ENCODE measurements at places on chromosomes 4 and X.
A peak's percentile ranks its signal among the peaks of the same experiment; 100 is the strongest.

DNA sequence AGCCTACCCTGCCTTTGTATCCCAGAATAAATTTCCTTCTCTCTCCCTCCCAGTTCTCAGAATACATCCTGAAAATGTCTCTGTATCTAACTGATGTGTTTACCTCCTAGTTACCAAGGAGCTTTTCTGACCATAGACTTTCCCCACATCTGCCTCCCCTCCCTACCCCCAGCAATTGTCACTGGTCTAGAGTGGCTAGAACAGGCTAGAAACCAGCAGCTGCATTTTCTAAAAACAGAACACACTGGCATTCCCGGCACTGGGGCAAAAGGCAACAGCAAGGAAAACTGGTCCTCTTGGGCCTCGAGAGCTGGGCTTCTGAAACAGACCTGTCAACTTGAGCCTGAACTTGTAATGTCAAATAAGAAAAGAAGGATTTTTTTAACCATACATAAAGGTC, 16.4 kb downstream of the TASL start:
- no peak for DNase-seq

- DNase-seq: no peak
Observed at GRCh38 chr4:54093324-54094240, 6.4 kb upstream of the GSX2 start.

GRCh38 chr4:71978210-71978835, 53.5 kb upstream of the NPFFR2 start:
- DNase-seq: no peak

DNA sequence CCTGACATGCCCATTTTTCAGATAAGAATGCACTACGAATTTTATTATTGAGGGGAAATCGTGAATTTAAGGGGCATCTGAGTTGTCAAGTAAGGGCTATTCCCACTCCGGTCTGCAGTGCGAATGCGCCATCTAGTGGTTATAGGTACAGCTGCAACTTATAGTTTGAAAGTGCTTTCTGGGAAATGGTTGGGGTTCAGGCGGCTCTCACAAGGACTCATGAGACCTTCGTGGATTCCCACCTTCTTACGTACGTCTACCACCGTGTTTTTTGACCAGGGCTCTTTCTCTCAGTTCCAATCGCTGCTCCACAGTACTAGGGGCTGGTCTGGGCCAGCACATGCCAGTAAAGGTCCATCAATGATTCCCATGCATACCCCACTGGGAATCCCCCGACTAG, 12.3 kb downstream of the MSL3 start:
- peak; percentile 76 for DNase-seq

GRCh38 chr4:140806163-140806562, 50.0 kb upstream of the TBC1D9 start:
- no peak for DNase-seq

GRCh38 chr4:3657902-3658529, 108.2 kb upstream of the ADRA2C start:
- DNase-seq: no peak

GRCh38 chrX:113868177-113868576, 715.7 kb upstream of the HTR2C start:
- peak; percentile 87 for DNase-seq

DNA sequence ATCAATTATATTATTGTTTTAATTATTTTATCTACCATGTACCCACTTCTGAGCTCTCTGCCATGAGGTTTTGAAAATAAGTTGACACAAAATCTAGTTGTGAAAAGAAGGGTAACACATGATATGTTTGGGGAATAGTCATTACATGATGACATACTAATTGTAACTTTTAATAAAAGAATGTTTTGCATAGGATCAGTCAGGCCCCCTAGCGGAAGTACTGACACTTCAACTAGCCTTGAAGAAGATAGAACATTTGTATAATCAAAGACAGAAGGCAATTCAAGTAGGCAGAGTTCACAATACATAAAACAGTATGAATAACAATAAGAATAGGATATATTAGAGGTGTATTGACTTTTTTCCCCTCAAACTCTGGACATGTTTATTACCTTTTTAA, 1191.0 kb upstream of the AGA start:
- no peak for DNase-seq

DNA sequence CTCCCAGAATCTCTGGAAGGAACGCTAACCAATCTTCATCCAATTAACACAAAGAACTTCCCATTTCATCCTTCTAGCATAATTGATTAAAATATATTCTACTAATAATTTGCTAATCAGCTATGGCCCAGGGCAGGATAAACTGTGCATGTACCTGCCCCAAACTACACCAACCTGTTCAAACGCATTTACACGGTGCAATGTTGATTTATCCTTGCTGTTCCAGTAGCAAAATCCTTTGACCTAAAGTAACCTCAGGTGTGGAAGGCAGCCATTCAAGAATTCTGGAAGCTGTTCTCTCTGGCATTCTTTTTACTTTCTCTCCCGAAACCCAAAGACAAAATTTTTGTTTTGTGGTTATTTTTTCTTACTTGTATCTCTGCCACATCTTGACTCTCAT, 309.4 kb downstream of the ZNF674 start:
- no peak for DNase-seq

All from hematopoietic multipotent progenitor cell treated with erythropoietin and hydrocortisone succinate and interleukin-3 and kit ligand, for 8 days (in vitro differentiated cells).